Right atrium auricular region (tissue), 2 donors: ENCODE measurements at places on chromosomes 12 and 14. TPM values are rescaled to one million over a fixed set of nuclear protein-coding genes. Genes with fewer than 3 reads are reported as not detected.

- no peak for DNase-seq
These were observed 62.9 kb upstream of the HIF1A start for GRCh38 chr14:61632401-61632800.

DNA sequence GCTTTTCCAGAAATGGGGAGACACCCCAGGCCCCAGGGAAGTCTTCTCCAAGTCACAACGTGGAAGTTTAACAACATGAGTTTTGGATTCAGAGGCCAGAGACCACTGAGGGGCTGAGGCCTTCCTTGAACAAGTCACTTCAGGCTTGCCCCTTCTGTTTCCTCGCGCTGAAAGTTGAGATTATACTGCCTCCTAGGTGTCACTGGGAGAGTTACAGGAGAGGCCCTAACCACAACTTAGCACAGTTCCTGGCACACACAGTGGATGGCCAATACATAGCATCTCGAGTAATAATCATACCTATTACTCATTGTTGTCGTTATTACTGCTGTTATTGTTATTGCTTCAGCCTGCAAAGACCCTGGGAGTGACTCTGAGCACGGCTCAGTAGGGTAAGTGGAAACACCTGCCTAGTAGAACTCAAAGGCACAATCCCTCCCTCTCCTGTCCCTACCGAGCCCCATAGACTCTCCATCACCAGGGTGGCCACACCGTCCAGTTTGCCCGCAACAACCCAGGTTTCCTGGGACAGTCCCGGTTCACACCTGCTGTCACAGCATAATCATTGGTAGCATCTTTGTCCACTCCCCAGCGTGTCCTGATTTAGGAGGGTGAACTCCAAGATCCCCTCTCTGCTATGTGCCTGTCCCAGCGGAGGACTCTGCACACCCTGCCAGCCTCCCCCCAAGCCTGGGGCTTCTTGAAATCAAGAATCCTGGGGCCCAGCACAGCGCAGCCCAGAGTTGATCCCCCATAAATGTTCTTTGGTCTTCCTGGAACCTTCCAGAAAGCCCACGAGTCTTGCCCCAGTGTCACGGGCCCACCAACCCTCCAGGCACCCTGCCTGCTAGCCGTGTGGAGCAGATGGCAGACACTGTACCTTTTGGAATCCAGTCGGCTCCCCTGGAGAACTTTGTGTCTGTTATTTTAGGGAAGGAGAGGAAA, 85.0 kb downstream of the SYNE3 start:
- DNase-seq: no peak

- DNase-seq: no peak
These were observed 46.2 kb downstream of the GALNT9 start for GRCh38 chr12:132282950-132283771.

GRCh38 chr14:23572836-23573235, 5.2 kb upstream of the AP1G2 start:
- no peak for DNase-seq

GRCh38 chr14:59217011-59217410, 28.5 kb downstream of the DAAM1 start:
- no peak for DNase-seq

DNA sequence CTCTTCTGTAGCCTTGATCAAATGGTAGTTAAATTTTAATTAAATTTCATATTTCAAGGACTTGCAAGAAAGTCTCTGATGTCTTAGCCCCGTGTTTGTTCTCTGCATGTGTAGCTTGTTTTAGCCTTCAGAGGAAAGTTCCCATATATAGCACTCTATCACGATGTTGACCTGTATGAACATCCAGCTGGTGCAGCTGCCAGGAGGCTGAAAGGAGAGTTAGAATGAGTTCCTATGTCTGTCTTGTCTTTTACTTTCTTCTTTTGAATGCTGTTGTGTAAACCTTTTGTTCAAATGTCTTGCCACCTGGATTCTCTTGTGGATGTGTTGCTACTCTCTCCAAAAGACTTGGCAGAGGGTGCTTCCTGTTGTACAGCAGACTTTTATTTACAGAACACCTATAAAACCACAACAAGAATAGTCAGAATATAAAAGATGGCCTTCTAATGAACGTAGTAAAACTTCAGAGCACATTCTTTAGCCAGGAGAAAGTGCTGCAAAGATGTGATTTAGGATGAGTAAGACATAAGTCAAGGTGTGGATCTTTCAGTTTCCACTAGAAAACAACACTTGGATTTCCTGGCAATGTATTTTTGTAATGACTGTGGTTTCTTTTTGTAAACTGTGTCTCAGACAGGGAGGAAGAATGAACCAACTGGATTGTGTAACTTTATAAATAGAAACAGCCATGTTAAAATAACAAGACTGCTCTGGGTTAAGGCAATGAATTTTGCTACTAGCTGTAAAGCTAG, 17.2 kb downstream of the NAV3 start:
- DNase-seq: no peak

GRCh38 chr14:94005324-94006073, 8.4 kb downstream of the CCDC197 start:
- no peak for DNase-seq

- DNase-seq: no peak
These were observed at the start of gene OR2AP1 for GRCh38 chr12:55572168-55572567. OR2AP1 (plus strand) TSS chr12:55572468; CDS start chr12:55574415, 1,947 bp downstream.

The TNS2 gene
- 76.2 TPM for total RNA-seq

The ADSS1 gene
- 113 TPM for total RNA-seq

The MEG3 gene
- total RNA-seq: 6.5 TPM

The TAS2R7 gene
- total RNA-seq: not detected
